ENCODE measurements at places on chromosomes 3 and 15. TPM values are rescaled to one million over a fixed set of nuclear protein-coding genes. Genes with fewer than 3 reads are reported as not detected.

Gene NR1D2
- 97.7 TPM for total RNA-seq

Gene STRA6
- total RNA-seq, result not detected

Gene SPINK8
- not detected for total RNA-seq

Gene TEX55
- not detected for total RNA-seq

Gene EEF1AKMT4
- 5.6 TPM for total RNA-seq

Gene ZIC4
- not detected for total RNA-seq

DNA sequence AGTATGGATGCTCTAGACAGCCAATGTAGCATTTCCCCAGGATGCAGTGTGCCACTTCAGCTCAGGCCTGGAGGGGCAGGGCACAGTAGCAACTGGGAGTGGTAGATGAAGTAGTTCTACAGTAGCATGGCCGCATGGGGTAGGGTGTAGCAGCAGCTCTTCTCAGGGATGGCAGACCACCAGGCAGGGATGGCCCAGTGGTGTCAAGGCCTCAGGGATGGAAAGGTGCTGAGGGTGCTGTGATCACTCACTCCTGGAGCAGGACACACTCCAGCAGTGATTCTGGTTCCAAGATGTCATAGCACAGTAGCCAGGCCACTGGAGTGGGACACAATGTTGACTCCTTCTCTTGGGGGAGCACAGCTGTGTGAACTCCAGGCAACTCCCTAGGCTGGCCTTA, 210.9 kb upstream of the LYSMD4 start:
- DNase-seq, result no peak

DNA sequence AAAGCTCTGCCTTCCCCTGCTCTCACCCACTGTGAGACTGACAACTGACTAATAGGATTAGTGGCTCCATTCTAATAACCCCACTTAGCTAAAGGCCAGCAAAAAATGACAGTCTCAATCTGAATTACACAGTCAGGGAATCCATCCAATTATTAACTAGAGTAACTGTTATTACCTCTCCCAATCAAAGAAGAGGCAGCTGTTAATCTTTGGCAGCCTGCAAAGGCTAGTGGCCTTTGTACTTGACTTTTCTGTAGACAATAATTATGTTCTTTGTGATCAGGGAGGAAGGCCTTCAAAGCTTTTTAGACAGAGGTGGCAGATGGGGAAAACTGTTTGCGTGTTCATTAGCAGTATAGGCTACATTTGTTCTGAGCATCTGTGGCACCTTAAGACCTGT, 177.7 kb downstream of the ISL2 start:
- no peak for DNase-seq

DNA sequence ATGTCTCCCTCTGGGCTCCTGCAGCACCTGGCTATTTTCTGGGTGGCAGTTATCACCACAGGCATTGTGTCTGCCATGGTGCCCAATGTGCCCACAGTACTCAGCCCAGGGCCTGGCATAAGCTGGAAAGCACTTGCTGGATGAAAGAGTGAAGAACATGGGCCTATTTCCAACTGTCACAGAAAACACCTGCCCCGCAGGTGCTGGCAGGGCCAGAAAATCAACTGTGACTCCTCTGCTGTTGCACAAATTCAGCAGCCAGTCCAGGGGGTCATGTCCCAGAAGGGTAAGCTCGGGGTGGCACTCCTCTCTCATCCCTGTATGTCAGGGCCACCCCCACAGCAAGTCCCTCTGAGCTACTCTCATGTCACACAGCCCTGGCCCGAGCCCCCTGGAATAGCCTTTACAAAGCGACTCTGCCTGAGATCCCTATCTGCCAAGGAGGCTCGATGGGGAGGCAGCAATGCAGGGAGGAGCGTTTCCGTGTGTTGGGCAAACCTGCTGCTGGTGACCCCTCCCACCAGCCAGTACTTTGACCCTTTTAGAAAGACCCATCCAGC, 16.9 kb downstream of the ITIH3 start:
- DNase-seq, result no peak

DNA sequence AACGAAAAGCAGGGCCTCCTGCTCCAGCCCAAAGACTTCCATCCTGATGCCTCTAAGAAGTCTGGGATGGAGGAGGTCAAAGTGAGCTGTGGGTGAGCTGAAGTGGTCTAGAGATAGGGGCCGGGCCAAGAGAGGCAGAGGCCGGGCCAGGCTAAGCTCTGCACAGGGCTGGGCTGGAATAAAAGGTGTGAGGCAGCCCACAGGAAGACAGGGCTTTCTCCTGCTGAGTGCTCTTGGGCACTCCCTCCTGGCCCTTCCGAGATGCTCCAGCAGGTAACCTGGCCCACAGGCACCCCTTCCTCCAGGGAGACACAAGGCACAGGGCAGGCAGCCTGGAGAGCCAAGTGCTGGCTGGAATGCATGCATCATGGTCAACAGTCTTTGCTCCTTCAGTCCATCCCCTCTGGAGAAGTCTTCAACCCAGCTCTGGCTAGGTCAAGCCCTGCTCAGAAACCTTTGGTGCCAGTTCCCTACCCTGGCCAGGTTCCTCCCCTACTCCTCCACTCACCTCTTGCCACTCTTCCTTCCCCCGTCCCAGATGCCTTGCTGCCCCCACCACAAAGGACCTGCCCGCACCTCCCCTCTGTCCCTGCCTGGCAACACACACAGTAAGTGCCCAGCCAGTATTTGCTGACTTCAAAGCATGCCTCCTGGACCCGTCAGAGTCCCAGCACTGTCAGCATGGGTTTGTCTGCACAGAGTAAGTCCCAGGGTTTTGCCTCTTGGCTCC, 93.6 kb downstream of the SEC22A start:
- DNase-seq, result no peak

DNA sequence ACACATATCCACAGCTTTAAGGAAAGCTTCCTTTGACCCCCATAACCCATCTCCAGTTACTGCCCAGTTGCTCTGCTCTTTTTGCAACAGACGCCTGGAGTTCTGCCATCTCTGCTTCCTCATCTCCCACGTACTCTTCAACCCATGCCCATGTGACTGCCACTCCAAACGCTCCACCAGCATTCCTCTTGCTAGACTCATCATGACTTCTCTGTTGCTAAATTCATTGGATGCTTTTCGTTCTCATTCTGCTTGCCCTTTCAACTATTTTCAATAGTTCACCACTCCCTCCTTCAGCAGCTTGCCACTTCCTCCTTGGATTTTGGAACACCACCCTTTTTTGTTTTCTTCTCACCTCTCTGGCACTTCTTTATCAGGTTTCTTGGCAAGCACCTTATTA, 2.7 kb upstream of the KNSTRN start:
- DNase-seq, result no peak

- DNase-seq, result no peak
Measured at GRCh38 chr15:74213858-74214284, 11.3 kb upstream of the STRA6 start.

GRCh38 chr3:43106293-43106628, 382 bp upstream of the POMGNT2 start:
- no peak for DNase-seq

DNA sequence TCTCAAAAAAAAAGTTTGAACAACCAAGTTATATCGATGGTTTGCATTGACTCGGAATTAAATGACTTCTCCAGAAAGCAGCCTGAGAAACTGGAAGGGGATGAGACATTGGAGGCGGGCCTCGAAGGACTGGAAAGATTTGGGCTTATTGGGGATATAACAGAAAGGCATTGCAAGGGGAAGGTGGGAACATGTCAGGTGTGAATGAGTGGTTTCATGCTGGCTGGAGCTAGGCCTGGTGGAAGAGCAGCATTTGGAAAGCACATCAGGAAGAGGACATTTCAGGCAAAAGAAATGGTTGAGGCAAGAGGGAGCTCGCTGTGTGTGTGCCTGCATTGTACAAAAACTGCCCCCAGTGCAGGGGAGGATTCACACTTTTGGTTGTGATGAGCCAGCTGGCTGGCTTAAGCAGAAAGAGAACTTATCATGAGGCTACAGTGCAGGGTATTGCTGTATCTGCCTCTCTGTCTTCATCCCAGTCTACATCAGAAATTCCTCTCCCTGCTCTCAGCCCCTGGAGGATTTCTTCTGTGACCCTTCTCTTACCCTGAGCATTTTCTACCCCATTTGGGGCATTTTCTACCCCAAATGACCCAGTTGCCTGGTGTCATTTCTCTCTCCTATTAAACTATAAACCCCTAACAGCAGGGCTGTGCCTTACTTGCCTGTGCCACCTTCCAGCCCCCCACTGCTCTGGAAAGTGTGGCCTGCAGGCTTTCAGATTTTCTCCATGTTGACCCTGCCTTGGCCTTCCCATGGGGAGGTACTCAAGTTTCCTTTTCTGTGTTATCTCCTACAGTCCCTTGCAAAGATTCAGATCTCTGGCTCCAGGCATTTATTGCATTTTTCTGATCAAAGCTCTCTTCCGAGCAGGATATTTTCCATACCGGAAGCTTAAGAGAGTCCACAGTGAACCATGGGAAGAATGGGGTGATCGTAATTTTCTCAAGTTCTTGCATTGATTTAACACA, 64.4 kb upstream of the FLNB start:
- no peak for DNase-seq

- no peak for DNase-seq
Measured at GRCh38 chr3:43559961-43560360, 61.9 kb downstream of the ANO10 start.

All from naive thymus-derived CD4-positive, alpha-beta T cell (primary cell).